SK-N-SH (cell line): ENCODE measurements at places on chromosomes 2 and 18. TPM values are rescaled to one million over a fixed set of nuclear protein-coding genes. Genes with fewer than 3 reads are reported as not detected.

The SRD5A2 gene
- not detected in 2 replicates for polyA plus RNA-seq

The SGPP2 gene
- 0.03 TPM in 2 replicates for polyA plus RNA-seq

The PLEKHA3 gene
- polyA plus RNA-seq, result 5.7 and 6.4 TPM in 2 replicates

The ATIC gene
- polyA plus RNA-seq, result 108 and 128 TPM in 2 replicates

The MRPL33 gene
- 132 and 153 TPM in 2 replicates for polyA plus RNA-seq

The SGO2 gene
- 2.8 TPM in 2 replicates for polyA plus RNA-seq

The RNF152 gene
- polyA plus RNA-seq, result 6.6 and 7.9 TPM in 2 replicates

The UPP2 gene
- not detected in 2 replicates for polyA plus RNA-seq

The CAPN14 gene
- polyA plus RNA-seq, result 0.08 and 0.11 TPM in 2 replicates

The CERKL gene
- 0.05 and 0.07 TPM in 2 replicates for polyA plus RNA-seq

The PDE1A gene
- polyA plus RNA-seq, result 0.08 and 0.10 TPM in 2 replicates

The MAP3K19 gene
- polyA plus RNA-seq, result not detected in 2 replicates

The DSC2 gene
- polyA plus RNA-seq, result not detected in 2 replicates

The CCDC85A gene
- 48.7 and 49.9 TPM in 2 replicates for polyA plus RNA-seq

The ERBB4 gene
- polyA plus RNA-seq, result 0.05 TPM in 2 replicates

The IL36RN gene
- polyA plus RNA-seq, result not detected in 2 replicates

The PARD3B gene
- polyA plus RNA-seq, result 0.87 and 0.89 TPM in 2 replicates

The EFR3B gene
- 1.5 and 1.9 TPM in 2 replicates for polyA plus RNA-seq

The VIT gene
- polyA plus RNA-seq, result not detected in 2 replicates

The RAX gene
- not detected in 2 replicates for polyA plus RNA-seq

The ARHGAP25 gene
- not detected in 2 replicates for polyA plus RNA-seq

The AKAIN1 gene
- not detected in 2 replicates for polyA plus RNA-seq

The PDE11A gene
- polyA plus RNA-seq, result 0.10 and 0.18 TPM in 2 replicates

The FOXD4L1 gene
- polyA plus RNA-seq, result 0.10 and 0.13 TPM in 2 replicates

The ANO7 gene
- polyA plus RNA-seq, result 0.68 and 0.81 TPM in 2 replicates

The SMAD7 gene
- 19.1 and 20.0 TPM in 2 replicates for polyA plus RNA-seq

The WNT10A gene
- polyA plus RNA-seq, result 0.02 TPM in 1 of 2 replicates, not detected in the other

The LAMA1 gene
- polyA plus RNA-seq, result 0.07 and 0.11 TPM in 2 replicates

The TMEFF2 gene
- 5.4 and 5.8 TPM in 2 replicates for polyA plus RNA-seq

The HOXD12 gene
- not detected in 2 replicates for polyA plus RNA-seq

The PPP1R1C gene
- polyA plus RNA-seq, result 0.26 and 0.41 TPM in 2 replicates
